Fibroblast of skin of scalp (primary cell): ENCODE measurements at places on chromosomes 5 and 9.
A peak's percentile ranks its signal among the peaks of the same experiment; 100 is the strongest.

DNA sequence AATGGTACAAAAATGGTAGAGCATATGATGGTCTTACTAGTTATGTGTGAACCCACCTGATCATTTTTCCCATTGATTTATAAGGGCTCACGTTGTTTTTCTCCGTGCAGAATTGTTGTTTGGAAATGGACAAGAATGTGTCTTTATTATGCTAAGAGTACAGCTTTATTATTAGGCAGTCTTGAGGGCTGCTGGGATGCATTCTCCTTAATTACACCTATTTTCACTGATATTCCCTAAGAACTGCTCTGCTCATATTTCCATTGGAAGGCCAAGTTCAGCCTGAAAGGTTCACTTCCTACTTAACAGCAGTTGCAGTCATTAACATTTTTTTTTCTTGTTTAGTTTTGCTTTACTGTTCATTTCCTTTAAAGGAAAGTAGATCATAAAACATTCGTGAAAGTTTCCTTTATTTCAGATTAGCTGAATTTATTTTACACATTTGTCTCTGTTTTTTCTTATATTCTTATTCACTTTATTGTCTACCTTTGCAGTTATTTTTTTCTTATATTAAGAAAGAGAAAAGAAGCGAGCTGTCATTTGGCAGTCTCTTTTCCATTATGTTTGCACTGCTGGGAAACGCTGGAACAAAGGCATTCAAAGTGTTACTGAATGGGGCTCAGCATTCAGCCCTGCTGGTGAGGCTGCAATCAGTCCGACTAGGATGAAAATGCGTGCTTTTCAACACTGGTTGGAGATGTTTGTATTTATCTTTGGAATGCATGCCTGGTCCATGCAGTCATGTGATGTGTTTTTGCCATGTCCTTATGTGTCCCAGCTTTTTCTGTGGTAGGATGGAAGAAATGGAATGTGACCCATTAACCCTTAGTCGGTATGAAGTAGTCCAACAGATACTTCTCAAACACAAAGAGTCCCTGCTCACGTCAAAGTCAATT lies 602.7 kb upstream of the ZNF608 start:
- DNase-seq, result peak; percentile 69

DNA sequence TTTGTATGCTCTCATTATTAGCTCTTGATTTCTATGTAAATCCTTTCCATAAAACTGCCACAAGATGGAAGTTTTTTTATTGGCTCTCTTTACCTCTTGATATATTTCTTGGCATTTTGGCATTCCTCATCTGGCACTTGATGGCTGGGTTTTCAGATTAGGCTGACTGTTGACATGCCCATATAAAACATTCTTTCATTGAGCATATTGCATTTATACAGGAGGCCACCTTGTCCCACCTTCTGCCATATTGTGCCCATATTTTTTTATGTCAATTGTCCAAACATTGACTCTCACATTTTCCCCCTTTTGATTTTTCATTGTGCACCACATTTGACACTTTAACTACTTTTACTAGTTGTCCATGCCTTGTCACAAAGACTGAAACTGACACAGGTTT lies 182.9 kb downstream of the MEF2C start:
- no peak for DNase-seq

DNA sequence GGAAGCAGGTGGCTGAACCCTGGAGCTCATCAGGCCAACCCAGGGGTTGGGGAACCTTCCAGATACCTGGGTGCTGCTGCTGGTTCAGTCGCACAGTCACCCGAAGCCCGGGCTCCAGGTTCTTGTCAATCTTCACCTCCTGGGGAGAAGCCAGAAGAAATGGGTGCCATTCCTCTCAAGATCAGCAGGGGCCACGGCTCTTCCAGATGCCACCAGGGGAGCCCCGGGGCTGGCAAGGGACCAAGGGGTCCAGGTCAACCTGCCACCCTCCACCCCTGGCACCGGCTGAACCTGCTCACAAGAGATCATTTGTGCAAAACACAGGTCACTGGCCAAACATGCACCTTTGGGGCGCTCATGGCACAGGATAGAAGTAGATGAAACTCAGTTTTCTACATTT lies 4.7 kb downstream of the SPOUT1 start:
- DNase-seq, result no peak

DNA sequence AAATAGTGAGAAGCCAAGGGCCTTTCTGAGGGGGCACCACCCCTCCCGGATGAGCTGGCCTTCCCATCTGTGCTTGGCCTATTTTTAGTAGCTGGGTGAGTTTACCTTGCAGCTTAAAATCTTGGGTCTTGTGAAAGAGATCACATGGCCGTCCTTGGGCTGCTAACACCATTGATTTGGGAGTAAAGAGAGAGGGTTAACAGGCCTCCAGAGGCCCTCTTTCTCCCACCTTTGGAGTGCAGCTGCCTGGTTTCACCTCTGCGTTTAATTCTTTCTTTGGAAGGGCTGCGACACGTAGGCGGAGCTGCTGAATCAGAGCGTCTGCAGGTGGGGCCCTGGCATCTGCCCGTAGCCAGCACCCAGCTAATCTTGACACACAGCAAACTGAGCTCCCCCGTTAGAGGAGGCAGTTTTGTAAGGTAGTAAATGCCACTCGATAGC lies 12.8 kb downstream of the OLFM1 start:
- no peak for DNase-seq

DNA sequence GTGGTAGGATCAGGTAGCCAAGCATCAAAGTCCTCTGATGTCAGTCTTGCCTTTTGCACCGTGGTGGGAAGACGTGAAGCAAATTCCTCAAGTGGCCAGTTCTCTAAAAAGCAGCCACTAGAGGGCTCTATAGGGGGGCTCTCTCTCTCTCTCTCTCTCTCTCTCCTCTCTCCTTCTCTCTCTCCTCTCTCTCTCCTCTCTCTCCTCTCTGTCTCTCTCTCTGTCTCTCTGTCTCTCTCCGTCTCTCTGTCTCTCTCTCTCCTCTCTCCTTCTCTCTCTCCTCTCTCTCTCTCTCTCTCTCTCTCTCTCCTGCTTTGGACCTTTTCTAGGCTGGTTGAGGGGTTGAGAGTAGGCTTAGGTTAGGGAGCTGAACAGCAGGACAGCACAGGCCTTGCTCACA lies 13.9 kb upstream of the OSMR start:
- peak; percentile 65 for DNase-seq

DNA sequence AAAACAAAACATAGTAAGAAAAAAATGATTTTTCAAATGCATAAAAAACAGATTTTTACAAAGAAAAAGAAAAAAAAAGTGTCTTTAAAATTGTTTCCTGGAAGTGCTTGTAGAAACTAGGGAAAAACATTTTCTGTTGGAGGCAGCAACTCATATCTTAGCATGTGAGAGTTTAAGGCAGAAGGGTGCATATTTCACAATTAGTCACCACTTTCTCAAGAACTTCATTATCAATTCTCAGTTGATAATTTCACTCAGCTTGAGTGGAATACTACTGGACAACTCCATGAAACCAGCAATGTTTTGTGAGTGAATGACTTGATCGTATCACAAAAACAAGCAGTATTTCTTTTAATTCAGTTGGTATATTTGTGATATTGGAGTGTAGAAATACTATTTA lies 508.3 kb upstream of the DAB2 start:
- no peak for DNase-seq

DNA sequence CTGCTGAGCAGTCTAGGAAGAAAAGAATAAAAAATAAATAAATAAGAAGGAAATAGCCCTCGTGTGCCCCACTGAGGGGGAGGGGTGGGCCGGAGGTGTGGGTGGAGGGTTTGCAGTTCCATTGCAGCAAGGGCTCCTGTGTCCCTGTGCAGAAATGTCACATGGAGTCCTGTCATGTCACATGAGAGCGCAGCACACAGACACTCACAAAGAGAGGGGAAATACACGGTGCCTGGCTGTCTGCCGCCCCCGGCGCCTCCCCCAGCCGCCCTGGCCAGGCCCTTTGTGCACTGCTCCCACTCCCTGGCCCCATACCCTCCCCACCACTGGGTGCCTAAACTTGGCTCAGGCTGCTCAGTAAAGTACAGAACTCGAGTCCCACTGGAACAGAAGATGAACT lies 55.6 kb upstream of the SPTLC1 start:
- no peak for DNase-seq

DNA sequence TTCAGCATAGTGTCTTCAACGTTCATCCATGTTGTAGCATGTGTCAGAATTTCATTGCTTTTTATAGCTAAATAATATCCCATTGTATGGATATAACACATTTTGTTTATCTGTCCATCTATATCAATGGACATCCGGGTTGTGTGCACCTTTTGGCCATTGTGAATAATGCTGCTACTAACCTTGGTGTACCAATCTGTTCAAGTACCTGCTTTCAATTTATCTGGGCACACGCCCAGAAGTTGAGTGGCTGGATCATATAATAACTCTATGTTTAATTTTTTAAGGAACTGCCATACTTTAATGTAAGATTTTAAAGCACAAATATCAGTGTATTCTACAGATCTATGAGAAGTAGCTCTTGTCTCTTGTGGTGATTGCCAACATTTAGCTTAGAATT lies 43.5 kb downstream of the SCAI start:
- no peak for DNase-seq

DNA sequence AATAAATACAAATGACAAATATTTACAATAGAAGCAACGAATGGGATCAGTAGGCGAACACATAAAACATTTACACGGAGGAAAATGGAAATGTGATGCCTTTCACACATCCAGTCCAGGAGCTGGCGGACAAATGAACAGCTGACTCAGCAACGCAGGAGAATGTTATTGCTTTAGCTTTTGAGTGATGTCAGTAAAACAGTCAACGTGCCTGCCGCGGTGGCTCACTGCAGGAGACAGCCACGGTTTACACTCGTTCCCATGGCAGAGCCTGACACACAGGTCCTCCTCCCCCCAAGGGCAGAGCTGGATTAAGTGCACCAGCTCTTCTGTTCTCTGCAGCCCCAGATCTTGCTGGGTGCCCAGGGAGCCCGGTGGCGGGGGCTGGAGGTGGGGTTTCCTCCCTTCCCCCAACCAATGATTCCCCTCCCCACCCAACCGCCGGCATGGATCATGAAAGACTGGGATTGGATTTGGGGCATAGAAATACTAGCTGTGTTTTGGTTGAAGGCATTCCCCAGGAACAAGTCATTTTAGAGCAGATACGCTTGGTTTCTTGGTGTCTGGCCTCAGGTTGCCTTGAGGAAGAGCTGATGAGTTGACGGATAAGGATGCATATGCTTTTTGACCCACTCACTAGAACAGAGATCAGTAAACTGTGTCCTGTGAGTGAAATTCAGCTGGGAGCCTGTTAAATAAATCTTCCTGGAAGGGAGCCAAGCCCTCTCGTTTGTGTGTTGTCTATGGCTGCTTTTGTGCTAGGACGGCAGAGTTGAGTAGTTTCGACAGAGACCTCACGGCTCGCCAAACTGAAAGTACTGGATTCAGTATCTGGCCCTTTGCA lies 12.5 kb downstream of the STC2 start:
- peak; percentile 89 for DNase-seq

GRCh38 chr9:96612105-96612965 lies 7.3 kb downstream of the CDC14B start:
- peak; percentile 76 for DNase-seq

DNA sequence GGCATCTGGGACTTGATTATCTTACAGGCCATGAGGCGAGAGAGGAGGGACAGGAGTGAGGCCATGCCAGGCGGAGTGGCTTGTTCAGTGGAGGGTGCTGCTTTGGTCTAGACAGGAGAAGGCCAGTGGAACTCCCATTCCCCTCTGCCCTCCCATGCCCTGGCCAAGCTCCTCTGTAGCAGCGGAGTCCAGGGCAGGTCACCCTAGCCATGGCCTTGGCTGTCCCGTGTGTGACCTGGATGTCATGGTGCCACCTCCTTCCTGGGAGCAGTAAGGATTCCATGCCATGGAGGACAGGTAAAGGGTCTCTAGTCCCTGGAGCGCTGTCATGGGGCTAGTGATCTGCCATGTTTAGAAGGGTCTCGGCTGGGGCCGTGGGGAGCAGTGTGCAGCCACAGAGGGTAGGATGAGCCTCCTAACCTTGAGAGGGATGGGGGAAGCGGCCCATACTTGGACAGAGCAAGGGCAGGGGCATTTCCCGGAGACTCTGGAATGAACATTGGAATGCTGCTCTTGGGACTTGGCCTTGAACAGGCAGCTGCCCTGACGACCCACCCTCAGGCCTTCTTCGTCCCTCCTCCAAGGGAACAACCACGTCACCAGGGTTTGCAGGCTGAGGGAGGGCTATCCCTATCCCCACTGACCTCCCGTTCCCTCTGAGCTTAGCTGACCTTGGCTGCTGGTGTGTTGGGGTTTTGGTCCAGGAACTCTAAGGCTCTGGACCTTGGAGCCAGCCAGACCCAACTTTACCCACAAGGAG lies 100.4 kb downstream of the DAB2IP start:
- no peak for DNase-seq

- no peak for DNase-seq
These were observed 213.8 kb upstream of the ACTBL2 start for GRCh38 chr5:57696389-57696769.

- DNase-seq, result no peak
These were observed 33.6 kb downstream of the IRF1 start for GRCh38 chr5:132456987-132457361.

GRCh38 chr9:107841076-107841475 lies 351.5 kb upstream of the KLF4 start:
- DNase-seq, result no peak

DNA sequence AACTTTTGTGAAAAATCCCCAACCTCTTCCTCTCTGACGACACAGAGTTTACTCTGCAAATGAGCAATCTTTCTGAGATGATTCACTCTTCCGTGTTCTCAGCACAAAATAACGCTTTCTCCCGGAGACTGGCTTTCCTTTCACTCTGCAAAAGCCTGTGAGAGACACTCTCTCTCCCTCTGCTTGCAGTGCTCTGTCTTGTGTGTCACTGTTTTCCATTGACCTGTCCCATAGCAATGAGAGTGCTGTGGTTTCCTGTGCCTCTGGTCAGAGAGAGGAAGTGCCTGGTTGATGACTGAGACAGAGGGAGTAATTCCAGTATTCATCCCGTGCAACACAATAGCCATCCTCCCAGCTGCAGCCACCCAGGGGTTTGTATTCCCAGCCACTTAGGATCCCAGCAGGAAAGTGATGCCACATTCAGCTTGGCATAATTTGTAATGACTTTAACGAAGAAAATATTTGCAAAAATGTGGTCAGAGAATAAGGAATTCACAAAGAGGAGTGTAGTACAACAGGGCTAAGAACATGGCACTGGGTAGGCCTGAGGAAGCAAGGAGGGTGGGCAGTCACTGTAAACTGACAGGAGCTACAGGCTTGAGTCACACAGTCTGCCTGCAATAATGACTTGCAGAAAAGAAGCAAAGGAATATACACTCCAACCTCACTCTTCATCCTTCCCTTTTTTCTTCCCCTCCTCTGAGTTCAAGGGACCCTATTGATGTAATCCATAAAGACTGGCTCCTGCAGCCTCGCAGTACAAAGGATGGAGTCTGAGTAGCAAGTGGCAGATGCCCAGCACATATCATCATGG lies 463.5 kb upstream of the RGMB start:
- DNase-seq, result peak; percentile 99
